NCI-H1694 (cell line): ENCODE measurements at places on chromosomes 13 and 19.

DNA sequence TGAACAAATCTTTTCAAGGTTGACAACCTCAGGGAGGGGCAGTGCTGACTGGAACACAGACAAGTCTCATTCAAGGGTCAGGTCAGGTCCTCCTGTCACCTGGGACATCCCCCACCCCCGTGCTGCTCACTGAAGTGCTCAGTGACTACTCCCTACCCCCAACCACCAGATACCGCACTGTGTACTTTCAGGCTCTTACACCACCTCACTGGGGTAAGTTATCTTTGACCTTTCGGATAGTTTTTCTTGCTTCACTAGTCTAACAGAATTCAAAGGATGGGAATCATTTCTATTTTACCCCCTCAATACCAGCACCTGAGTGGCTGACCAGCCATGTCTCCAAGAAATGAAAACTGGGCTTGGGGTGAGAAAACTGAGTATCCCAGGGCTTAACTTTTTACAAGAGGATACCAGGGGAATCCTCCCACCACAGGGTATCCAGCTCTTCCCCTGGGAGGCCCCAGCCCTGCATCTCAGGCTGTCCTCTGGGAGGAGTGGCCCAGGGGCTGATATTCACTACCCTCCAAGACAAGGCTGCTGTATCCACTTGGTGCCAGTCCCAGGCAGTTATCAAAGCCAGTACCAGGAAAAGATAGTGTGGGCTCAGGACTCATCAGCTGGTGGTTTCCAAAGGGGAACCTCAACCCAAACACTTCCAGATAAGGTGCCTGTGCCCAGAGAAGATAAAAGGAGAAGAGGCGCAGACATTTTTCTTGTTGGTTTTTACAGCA lies 2.1 kb downstream of the ZNF563 start:
- no peak for DNase-seq

DNA sequence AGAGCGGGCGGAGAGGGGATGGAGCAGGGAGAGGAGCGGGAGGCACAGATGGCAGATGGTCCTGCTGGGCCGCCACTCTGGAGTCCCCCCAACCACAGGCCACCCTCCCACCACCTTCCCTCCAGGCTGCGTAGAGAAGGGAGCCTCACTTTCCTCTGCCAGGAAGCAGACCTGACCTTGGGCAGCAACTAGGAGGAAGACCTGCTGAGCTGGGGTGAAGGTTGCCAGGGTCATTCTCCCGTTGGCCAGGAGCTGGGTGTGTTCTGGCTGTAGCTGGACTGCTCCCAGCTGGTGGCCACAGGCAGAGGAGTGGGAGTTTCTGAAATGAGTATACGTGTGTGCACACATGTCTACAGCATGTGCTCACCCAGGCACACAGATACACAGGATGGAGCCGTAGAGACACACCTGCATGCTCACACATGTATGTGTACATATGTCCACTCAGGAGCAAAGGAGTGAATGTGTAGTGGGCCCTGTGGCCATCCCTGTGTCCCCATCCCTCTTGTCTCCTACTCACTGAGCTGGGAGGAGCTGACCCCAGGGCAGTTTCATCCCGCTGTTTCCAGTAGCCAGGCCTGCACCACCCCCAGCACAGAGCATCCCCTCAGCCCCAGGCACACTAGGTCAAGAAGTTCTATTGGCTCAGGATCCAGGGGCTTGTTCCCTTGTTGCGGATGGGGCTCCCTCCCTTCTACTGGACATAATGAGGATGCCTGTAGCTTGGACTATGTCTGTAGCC lies 53.0 kb downstream of the CHST8 start:
- no peak for DNase-seq

DNA sequence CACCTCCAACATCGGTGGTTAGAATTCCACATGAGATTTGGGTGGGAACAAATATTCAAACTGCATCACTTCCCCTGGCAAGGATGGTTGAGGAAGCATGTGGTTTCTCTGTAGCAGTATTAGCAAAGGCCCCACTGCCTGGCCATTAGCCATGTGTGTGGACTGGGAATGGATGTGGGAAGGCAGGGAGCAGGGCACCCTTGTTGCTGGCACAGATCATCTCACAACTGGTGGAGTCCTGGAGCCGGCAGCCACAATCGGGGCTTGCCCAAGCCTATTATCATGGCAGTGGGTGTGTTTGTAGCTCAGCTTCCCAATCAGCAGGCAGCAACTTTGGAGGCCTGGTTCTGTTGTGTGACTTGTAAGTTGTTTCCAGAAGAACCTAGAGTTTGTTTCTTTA lies 391.9 kb downstream of the DLEU7 start:
- no peak for DNase-seq

DNA sequence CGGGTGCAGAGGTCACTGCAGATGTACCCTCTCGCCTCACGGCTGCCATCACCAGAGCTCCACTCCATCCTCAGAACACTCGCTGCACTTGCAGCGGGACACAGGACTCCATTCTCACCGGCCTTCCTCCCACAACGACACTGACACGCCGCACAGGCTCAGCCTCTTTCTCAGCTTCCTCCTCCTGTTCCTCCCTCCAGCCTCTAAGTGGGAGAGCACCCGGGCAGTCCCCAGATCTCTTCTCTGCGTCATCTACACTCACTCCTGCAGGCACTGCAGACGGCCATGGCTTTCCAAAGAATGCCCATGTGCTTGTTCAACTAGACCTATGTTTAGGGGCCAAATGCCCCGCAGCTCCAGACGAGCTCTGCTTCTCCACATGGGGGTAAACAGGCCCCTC lies 14.3 kb upstream of the FKRP start:
- no peak for DNase-seq

- no peak for DNase-seq
Measured at GRCh38 chr19:1163934-1164683, 10.0 kb downstream of the SBNO2 start.

DNA sequence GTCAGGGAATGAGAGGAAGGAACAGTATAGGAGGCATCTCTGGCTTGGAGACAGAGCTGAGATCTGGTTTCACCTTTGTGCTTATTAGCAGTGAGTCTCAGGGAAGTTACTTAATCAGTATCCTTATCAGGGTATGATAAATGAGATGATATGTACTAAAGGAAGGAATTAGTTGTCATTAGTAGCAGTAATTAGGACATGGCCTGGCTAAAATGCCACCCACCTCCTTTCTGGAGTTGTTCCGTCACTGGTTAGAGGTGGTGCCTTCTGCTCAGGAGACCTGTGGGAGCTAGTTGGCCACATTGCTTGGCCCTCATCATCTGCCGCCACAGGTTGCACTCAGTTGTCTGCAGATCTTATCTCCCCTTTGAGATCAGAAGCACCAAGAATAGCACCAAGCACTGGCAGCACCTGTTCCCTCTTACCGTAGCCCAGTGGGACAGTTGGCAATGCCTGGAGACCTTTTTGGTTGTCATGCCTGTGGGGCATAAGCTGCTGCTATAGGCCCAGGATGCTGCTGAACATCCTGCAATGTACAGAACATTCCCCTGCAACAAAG lies 4.7 kb downstream of the GPATCH1 start:
- DNase-seq, result no peak

DNA sequence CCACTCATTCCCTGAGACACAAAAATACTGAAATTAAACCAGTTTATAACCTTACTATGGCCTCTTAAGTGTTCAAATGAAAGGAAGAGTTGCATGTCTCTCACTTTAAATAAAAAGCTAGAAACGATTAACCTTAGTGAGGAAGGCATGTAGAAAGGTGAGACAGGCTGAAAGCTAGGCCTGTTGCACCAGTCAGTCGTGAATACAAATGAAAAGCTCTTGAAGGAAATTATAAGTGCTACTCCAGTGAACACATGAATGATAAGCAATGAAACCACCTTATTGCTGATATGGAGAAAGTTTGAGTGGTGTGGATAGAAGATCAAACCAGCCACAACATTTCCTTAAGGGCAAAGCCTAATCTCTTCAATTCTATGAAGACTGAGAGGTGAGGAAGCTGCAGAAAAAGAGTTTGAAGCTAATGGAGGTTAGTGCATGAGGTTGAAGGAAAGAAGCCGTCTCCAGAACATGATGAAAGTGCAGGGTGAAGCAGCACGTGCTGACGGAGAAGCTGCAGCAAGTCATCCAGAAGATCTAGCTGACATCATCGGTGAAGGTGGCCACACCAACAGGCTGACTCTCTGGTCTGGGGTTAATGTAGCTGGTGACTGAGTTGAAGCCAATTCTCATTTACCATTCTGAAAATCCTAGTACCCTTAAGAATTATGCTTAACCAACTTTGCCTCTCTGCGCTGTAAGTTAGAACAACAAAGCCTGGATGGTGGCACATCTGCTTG lies 94.5 kb upstream of the TEX29 start:
- DNase-seq, result no peak

DNA sequence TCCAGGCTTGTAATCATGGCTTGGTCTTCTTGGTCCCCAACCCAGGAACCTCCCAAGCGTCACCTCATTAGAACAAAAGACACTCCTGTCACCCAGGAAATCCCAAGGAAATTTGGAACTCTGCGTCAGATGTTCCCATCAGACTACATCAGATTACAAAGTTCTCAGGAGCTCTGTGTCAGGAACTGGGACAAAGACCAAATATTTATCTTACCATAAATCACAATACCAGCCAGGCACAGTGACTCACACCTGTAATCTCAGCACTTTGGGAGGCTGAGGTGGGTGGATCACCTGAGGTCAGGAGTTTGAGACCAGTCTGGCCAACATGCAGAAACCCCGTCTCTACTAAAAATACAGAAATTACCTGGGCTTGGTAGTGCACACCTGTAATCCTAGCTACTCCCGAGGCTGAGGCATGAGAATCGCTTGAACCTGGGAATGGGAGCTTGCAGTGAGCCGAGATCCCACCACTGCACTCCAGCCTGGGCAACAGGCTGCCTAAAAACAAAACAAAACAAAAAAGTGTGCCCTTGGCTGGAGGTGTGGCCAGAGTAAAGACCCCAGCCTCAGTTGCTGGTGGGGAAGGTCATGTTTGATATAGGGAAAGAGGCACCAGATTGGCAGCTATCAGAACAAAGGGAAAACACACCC lies 16.7 kb upstream of the CCDC124 start:
- DNase-seq, result no peak

GRCh38 chr19:48933382-48933932 lies at the start of gene DHDH:
Gene DHDH (plus strand): TSS chr19:48933699. CDS start chr19:48933722, 23 bp downstream.
- DNase-seq, result peak; percentile 55

- no peak for DNase-seq
Measured at GRCh38 chr19:6713773-6714692, 6.4 kb downstream of the C3 start.

DNA sequence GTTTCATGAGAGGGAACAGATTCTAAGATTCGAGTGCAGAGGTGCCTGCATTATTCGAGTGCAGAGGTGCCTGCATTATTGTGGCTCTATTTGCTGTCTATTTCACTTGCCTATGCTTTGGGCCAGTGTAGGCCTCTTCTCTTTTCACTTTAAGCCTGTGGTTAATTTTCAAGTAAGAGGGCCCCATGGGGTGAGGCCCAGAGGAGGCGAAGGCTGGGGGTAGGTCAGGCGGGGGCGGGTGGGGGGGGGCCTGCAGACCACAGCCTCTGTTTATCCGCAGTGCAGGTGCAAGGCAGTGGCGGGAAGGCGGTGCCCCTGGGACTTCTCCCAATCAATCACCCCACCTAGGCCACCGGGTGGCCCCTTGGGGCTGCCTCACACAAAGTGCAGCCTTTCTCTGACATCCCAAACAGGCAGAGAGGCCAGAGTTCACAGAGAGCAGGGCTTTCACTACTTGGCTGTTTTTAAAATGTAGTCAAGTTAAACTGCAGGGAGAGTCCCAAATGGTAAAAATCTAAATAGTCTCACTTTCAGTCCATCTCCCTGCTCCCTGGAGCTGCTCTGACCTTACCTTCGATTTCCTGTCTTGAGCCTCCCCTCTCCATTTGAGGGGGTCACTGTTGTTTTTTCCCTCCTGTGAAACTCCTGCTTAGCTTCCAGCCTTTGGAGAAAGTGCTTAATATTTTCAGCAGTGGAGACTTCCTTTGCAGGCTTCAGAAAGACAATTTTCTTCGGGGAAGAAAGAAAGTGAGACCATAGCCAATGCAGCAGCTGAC lies 249.0 kb downstream of the DLEU7 start:
- DNase-seq, result no peak

DNA sequence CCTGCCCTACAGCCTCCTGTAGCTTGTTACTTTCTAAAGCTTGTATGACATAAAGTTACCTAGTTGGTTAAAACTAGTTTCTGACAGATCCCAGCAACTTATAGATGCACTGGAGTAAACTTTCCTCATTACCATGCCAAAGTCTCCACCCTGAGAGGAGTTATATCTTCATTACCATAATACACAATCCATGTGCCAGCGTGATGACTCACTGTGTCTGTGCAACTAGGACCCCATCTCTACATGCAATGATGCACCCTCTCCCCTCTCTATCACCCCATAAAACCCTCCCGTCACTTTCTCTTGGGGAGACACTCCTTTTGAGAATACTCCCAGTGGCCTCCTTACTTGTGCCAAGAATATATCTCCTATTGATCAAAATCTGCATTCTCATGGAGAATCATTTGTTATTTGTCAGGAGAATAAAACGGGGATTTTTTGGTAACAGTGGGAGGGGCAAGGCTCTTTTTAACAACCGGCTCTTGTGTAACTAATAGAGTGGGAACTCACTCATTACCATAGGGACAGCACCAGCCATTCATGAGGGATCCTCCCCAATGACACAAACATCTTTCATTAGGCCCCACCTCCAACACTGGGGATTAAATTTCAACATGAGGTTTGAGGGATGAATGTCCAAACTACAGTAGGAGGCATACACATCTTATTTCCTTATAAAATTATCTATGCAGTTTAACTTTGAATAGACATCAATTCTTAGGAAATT lies 235.1 kb upstream of the ATXN8OS start:
- no peak for DNase-seq

DNA sequence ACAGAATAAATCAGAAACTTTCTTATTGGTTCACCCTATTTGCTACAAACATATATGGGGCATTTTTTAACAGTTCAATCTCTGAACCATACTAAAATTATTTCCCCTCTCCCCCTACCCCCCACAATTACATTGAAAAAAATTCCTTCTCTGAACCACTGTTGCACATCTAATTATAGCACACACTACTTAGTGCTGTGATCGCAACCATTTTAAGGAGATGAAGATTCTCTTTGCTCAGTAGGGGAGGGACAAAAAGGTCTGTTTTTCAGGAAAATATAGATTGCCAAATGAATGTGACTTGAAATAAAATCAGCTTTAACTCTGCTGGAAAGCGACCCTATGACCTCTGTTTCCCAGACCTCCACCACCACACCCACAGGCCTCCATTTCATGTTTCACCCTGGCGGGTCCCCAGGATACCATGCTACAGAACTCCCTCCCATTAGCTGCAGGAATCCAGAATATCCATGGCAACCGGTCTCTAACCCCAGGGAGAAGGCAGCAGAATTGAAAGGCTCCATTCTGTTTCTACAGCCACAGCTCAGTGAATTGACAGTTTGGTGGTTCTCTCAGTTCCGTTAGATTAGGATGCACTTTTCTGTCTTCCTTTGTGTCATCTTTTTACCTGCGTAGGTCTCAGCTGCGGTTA lies 286.3 kb downstream of the TBC1D4 start:
- peak; percentile 38 for DNase-seq

DNA sequence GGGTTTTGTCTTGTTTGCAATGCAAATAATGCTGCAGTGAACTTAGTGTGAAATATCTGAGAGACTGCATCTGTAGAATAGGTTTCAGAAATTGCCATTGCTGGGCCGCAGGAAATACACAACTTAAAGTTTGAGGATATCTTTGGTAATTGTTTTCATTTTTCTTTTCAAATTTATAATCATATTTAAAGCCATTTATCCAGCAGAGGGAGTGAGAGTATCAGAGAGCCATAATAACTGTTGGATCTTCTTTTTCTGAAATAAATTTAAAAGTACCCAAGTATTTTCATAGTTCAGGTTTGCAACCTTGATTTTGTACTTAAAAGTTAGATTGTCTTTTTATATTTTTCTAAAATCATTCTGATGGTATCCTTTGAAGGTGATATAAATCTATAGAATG lies 99.4 kb downstream of the ZMYM2 start:
- no peak for DNase-seq
